ENCODE measurements at places on chromosomes 1 and 21.

DNA sequence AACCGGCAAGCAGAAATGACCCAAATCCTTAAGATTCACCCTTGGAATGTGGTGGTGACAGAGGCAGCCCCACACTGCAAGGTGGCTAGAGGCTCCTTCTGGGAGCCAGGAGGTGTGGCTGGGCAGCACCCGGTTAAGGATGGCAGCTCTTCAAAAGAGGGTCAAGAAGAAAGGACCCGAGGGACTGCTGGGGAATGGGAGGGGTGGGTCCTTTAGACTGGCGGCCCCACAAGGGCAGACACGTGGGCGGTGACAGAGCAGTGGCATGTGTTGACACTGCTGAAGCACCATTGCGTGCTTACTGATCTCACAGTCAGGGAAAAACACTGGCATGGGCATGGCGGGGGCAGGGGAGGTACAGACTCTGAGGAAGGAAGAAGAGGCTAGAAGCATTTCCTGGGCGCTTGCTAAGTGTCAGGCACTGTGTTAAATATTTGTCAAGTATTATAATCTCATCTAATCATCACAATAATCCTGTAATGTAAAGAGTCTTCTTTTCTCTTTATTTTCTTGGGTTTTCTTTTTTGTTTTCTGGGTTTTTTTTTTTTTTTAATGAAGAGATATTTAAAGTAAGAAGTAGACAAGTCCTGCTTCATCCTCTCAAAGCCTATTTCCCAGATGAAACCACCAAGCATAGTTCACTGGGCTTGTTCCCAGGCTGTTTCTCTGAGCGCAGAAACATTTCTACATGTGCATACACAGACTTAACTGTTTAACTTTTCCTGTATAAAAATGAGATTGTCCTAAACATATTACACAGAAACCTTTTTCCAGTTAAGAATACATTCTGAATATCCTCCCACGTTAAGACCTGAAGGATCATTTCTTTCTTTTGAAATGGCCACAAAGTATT is 165.8 kb upstream of the EDN2 start:
- no peak for DNase-seq

GRCh38 chr21:37593015-37593414 is 226.4 kb downstream of the DYRK1A start:
- DNase-seq = no peak

DNA sequence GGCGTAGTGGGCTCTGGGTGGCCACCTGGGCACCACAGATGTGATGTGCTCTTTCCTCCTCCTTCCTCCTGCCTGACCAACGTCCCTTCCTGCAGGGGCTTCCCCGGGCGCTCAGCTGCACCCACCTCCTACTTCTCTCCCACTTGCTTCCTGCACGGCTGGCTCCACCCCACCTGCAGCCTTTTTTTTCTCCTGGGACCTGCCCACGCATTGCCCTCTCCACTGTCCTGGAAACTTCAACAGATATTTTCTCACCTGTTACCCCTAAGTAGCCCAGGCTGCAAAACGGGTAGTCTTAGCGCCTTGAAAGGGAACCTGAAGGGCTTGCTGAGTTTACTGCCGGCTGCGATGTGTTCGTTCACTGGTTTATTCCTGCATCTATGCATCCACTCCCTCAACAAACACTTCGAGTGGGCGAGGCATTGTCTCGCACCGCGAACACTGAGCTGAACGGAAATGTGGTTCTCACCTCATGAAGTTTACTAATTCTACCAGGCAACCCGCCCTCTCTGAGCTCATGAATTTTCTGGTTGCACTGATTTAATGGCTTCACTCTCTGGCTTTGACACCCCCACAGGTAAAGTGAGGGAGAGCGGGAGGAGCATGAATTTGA is 23.6 kb downstream of the ZBTB18 start:
- DNase-seq = no peak

- no peak for DNase-seq
Observed at GRCh38 chr1:38418195-38419030, 371.8 kb upstream of the POU3F1 start.

GRCh38 chr1:67019600-67020136 is 34.3 kb downstream of the SLC35D1 start:
- no peak for DNase-seq

DNA sequence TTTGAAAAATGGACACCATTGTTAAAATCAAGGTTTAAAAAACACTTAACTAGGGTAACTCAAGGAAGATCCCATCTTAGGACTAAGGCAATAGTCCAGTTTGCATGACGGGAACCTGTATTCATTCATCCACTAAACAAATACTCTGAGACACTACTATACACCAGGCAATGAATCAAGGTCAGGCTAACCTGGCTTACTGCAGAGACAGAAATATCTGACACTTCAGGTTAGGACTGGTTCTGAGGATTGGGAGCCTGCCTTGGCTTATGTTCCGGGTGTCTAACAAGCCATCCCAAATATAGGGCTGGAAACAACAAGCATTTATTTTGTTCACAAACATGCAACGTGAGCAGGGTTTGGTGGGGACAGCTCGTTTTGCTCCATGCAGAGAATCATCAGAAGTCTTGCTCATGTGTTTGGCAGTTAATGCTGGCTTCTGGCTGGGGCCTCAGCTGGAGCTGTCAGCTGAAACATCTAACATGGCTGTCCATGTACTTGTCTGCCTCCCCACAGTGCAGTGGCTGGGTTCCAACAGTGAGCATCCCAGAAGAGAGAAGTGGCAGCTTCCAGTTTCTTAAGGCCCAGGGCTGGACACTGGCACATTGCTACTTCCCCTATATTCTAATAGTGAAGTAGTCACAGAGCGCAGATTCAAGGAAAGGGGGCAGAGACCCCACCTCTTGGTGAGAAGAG is 37.0 kb upstream of the CAMK1G start:
- DNase-seq = no peak

Measured in NK-92 treated with Interleukin-12 subunit alpha and Interleukin-12 subunit beta, amount 100 ng/mL, for 24 hours (cell line).